ENCODE measurements at places on chromosomes 3 and 15.
A peak's percentile ranks its signal among the peaks of the same experiment; 100 is the strongest.

- peak; percentile 64 for DNase-seq
Measured at GRCh38 chr3:195178124-195178910, 92.6 kb downstream of the XXYLT1 start.

GRCh38 chr3:116247605-116248004 is 197.7 kb downstream of the LSAMP start:
- DNase-seq, result no peak

DNA sequence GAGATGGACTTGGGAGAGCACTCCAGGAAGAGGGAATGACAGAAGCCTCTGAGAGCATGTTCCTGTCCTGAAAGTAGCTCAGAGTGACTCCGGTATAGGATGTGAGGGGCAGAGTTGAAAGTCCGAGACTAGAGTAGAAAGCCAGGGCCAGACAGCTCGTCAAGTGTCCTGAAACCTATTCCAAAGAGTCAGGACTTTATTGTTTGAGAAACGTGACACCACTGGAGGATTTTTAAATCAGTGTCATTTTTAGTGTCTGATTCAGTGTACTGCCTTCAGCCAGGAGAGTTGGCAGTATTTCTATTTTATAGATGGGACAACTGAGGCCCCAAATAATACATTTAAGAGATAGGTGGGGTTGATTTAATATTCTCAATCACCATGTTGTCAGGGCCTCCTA is 1.6 kb upstream of the RBMS3 start:
- no peak for DNase-seq

DNA sequence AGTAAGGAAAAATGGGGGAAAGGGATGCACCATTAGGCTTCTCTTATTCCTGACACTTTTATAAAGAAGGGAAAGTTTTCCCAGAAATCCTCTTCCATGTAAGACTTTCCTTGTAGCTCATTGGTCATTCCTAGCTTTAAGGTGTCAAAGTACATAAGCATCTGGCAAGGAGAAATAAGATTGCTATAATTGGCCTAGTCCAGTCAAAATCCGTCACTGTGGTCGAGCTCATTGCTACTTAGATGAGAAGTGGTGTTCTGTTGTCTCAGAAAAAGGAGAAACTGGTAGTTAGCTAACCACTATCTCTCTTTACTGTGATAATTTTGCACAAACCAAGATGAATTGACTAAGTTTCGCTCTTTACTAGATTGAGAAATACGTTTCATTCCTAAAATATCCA is 370.1 kb downstream of the CNTN4 start:
- DNase-seq, result no peak

DNA sequence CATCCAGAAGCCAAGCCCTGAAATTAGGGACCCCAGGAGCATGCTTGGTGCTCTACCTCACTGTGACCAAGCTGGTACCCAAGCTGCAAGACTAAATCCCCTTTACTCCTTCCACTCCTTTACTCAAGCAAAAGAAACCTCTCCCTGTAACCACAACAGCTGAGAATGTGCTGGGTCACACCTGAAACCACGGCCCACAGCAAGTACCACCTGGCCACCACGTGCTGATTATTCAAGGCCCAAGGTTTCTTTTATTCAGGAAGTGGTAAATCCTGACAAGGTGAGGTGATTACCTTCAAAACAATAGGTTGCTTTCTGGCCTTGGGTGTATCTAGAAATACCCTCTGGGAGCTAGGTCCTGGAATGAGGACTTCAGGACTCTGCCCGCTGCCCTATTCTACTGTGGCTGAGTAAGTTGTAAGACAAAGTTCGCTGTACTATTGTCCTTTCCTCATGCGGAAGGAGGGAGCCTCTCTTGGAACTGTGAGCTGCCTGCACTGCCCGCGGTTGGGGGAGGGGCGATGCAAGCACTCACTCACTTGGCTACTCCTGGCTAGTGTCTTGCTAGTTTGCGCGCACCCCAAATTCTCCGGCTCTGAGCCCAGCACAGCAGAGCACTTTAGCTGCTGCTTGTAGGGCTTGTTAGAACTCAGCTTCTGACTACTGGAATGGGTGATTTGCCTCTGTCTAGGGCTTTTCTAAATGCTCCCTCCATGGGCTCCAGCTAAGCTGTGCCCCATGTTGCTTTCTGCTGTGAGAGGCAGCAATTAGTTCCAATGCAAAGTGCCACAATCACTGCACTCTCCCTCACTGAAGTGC is 487.1 kb upstream of the CNTN3 start:
- DNase-seq, result no peak

DNA sequence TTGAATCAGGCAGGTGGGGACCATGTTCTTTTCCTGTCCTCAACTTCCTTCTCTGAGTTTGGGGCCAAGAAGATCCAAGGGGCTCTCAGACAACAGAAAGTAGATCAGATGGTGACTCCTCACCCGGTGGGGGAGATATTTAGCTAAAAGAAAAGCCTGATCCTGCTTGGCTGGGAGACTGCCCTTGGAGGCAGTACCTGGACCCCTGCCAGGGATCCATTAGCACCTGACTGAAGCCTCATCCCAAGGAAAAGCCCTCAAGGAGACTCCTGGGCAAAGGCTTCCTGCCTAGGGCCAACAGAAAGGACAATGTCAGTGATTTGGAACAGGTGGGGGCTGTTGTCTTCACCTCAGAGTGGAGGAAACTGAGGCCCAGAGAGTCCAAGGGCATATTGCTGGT is 33.5 kb upstream of the HHATL start:
- DNase-seq, result no peak
